Caki2 (cell line): ENCODE measurements at places on chromosomes 2 and 18.

- no peak for DNase-seq
These were observed 32.1 kb downstream of the MAP4K4 start for GRCh38 chr2:101729521-101730190.

DNA sequence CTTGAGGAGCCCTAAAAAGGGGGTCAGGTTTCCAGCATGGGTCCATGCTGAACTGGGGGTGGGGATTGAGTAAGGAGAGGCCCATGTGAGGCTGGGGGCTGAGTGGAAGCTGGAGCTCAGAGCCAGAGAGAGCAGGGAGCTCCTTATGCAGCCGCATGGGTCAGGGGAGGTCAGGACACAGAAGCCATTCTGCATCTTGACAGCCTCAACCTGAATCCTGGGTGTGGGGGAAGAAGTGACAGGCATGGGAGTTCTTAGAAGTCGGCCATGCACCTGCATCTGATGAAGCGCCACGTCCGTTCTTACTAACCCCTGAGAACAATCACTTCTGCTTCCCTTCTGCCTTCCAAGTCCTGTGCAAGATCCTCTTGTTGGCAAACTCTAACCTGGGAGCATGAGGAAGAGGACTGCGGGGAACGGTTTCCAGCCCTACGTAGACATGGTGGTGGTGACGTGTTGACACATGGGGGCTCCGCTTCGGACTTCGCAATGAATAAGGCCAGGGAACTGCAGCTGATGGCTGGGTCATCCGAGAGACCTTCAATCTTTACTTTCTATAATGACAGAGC, 22.3 kb downstream of the GNLY start:
- no peak for DNase-seq

DNA sequence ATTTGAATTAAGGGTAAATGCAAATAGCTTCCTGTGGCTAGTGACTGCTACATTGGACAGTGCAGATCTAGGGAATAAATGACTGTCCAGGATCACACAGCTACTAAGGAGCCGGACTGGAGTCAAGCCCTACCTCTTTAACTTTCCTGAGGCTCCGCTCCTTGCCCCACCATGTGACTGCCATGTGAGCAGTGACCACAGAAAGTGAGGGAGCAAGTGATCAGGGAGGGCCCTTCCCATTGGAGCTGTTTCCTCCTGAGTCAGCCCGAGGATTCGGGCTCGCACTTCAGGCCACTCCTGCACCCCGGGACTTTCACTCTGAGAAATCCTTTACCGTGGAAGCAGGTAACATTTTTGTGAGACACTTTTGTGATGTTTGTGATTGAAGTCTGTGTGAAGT, 198.0 kb downstream of the ANKRD30B start:
- DNase-seq, result no peak

DNA sequence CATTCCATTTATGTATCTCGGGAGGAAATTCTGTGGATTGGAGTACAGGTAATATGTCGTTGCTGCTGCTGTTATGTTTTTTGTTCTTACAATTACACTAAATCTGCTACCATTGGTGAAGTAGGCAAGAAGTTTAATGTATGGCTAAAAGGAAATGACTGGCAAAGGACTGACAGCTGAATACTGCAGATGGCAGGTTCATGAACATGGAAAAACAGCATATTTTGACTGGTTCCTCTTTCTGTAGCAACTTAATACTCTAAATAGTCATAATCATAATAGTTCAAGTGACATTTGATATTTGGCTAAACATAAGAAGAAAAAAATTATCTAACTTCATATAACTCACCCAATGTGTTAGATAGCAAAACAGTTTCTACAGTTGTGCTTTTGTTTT, 84.5 kb upstream of the PGAP1 start:
- no peak for DNase-seq

- DNase-seq, result no peak
These were observed 221.1 kb upstream of the TPO start for GRCh38 chr2:1192121-1192520.
